Activated CD4-positive, alpha-beta T cell treated with anti-CD3 and anti-CD28 coated beads for 24 hours (primary cell): ENCODE measurements at places on chromosomes 2 and 18.

DNA sequence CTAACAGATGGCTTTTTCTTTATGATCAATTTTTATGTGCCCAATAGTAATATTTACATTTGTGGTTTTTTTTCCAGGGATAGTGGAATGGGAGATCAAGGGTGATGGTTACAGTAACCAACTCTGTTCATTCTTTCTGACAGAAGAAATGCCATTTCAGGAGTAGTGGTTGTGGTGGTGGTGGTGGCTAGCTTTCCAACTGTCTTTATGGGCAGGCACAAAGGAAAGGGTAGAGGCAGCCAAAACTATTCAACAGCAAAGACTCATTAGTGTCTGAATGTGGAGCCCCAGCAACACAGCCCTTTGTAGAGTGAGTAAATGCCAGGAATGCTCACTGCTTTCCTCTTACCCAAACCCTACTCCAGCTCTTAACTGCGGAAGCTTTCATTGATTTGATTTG is 227.7 kb downstream of the RND3 start:
- no peak for DNase-seq

DNA sequence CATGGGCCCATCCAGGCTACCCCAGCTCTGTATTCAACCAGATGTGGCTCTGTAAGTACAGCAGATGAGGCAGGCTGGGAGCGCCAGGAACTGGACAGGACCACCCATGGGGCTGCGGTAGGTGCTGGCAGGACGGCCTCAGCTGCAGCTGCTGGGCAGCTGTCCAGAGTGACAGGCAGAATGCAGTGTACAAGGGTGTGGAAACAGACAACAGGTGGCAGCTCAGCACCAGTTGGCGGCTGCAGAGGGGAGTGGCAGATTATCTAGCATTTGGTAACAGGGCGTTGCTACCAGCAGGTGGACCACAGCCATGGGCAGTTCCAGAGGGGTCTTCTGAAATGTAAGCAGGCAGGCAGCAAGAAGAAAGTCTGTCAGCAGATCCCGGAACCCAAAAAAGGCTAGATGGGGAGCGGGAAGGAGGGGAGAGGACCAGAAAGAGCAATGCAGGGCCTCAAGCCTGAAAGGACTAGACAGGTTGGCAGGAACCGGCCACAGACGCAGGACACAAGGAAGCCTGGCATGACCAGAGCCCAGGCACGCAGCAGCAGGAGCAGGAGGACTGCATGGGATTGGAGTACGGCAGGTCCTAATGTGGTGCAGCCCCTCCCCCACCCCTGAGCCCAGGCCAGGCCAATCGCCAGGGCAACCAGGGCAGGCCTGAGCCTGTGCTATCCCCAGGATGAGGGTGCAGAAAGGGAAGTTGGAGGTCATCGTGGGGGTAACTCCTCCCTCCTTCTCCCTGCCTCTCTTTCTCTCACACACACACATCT is 24.7 kb downstream of the PKDCC start:
- DNase-seq = no peak

- DNase-seq = no peak
These were observed 69.6 kb upstream of the RND3 start for GRCh38 chr2:150557020-150557600.

DNA sequence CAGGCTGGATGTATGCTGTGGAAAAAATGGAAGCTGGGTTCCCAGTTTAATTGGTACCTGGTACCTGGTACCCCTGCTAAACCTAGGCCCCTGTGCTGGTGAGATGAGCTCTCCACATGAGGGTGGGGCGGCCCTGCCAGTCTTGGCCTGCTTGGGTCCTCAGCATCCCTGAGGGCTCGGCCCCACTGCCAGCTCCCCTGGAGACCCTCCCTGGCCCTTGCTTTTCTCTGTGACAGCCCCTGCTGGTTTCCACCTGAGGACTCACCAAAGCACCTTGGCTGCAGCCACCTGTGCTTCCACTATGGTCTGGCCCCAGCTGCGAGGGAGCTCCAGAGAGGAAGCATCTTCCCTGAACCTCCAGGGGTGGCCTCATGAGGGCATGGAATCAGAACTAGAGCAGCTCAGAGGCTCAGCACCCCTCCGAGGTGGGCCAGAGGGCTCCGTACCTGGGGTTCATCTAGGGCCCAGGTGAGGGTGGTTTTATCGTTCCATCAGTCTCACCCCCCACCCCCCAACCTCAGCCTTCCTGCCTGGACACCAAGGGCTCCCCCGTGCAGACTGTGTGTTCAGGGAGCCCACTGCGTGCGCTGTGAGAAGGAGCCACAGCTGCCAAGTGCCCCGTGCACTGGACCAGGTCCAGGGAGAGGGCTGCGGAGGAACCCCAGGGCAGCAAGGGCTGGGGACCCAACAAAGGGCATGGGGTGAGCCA is 23.7 kb upstream of the HDAC4 start:
- no peak for DNase-seq

DNA sequence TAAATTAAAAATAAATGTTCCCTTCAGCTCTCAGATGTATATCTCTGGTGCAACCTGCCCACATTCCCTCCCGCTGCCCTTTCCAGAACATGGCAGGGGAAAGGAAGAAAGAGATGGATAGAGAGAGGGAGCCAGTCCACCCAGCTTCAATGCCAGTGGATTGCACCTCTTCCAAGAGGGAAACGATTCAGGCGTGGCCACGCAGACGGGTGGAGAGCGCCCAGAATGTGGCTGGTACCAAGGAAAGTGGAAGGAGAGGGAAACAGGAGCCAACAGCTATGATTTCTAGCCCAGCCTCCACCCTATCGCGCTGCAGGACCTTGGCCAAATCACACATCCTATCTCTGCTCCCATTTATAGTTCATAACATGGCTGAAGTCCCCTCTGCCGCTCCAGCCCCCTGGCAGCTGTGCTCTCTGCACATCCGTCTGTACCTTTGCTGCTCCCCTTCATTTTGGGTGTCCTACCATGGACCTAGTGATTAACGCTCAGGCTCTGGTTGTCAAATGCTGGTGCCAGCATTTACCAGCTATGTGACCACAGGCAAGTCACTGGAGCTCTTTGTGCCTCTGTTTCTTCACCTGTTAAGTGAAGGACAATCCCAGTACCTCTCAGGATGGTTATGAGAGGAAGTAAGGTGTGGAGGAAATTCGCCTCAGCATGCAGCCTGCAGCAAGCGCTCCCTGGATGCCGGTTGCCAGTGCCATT is 66.5 kb downstream of the SFXN5 start:
- DNase-seq = no peak

- DNase-seq = no peak
These were observed 14.9 kb downstream of the ERFE start for GRCh38 chr2:238173692-238174091.

DNA sequence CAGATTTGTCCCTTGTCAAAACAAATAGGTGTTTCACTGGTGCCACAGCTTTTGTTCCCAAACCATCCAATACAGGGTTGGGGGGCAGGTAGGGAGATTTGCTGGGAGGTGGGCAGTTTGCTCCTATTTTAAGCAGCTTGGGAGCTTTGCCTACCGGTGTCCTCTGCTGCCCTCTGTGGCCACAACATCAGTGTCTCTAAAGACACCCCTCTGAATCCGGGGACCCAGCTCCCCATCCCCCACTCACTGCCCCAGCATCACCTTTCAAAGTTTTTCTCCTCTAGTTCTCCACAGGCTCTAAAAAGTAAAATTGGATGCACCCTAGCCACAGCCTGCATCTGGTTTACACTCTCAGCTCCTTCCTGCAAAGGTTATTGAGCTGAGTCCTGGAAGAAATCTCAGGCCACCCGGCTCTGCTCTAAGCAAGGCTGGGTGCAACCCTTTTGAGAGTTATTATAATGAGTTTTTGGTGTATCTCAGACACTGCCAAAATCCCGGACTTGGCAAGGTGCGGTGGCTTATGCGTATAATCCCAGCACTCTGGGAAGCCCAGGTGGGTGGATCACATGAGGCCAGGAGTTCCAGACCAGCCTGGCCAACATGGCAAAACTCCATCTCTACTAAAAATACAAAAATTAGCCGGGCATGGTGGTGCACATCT is 2.9 kb upstream of the EPAS1 start:
- no peak for DNase-seq

DNA sequence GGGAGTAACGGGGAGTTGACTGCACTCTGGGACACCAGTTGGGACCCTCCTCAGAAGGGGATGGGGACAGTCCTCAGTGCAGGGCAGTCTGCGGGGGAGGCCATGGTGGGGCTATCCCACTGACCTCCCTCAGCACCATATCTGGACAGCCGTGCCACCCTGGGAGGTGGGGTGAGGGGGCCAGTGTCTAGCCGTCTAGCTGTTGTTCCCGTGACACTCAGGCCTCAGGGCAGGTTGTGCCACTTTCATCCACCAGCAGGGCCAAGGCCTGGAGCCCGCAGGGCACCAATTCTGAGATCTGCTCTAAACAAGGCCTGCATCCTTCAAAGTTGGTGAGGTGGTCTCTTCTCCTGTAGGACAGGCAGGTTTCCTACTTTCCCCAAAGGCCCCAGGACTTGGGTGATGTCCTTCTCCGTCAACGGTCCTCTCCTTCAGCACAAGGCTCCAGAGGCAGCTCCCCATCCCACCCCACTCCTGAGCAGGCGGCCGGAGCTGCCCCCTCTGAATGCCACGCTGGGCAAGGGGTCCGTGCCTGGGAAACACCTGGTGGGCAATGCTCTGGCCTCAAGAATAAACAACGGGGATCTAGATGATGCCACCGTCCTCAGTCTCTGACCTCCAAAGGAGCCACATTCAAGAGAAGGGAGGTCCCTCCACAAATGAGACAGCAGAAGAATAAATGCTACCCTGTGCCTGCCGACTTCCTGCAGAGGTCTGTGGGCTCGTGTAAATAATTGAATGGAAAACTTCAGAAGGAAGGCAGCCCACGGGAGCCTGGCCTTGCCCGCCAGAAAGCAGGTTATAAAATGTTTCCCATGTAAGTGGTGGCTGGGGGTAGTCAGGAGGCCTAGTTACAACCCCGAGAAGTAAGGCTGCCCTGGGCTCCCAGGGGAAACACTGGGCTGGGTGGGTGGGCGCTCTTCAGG is 42.8 kb upstream of the PTMA start:
- no peak for DNase-seq

- DNase-seq = no peak
These were observed 309.1 kb upstream of the MAP2 start for GRCh38 chr2:209114588-209115240.

DNA sequence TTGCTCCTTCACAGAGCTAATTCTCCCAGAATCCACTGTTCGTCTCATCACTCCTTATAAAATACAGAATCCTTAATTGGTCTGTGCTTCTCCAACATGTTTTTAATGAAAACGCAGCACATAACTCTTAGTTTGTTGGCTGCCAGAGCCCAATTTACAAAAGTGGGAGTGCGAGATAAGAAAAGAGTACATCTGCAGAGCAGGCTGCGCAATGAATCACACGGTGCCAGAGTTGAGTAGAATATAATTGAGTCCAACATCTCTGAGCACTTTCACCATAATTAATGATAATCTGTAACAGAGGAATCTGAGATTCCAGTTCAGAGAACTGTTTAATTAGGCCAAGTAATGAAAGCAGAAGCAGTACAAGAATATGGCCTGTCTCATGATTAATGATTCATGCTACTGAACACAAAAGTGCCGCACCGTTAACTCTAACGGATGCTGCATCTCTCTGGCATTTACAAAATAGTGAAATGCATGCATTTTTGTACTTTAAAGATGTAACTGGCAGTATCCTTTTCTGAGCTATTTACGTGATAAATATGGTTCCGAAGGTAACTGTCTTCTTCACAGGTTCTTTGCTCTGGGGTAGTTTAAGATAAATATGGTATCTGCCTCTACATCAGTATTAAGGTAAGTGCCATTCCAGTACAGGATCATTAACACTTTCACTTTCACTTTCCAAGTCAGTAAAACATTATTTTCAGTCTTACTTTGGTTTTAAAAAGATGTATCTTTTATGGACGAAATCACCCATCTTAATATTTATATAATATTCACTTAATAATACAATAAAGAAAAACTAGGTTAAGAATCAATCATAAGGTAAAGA is 785.6 kb downstream of the NR4A2 start:
- no peak for DNase-seq

DNA sequence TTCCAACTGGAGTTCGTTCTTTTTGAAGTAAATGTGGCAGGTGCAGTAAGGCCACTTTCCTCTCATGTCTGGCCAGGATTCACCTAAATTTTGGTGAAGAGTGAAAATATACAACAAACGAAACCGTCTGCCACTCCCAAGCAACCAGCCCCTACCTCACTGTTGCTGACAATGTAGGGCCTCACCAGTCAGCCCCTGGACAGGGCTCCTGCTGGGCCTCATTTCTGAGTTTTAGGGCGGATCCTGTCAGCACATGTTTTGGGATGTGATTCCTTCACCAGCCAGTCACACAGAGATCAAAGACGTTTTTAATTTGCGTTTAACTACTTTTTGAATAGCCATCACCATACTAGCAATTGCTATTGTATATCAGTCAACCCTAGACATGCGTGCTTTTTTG is 185.0 kb downstream of the WDR7 start:
- no peak for DNase-seq

DNA sequence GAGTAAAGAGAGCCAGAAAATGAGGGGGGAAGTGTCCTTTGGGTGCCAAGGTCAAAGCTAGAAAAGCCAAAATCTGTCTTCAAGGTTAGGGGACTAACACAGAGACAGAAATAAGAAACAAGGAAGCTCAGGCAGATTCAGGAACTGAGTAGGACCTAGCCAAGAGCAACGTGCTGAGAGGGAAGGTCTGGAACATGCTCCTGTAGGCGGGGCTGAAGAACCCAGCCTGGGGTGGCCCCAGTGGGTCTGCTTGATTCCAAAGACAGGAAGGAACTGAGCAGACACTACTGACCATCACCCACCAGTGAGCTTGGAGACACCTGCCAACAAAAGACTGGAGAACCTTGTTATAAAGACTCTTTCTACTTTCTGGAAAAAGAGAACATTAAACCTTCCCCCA is 105.1 kb downstream of the SP3 start:
- DNase-seq = no peak

DNA sequence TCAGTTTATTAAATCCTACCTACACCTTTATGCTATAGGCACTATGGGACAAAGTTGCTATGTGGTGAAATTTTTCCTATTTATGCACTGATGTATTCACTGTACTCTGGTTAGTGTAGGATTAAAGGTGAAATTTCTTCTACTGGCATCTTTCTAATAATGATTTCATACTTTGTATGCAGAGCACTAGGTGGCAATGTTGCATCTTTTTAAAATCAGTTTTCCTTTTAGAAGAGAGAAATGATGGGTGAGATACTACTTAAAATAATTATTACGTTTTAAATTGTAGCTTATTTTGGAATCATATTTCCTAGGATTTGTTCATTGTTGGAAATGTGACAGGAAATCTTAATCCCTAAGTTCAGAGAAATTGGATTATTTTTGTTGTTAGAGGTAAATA is 150.9 kb downstream of the CD8B2 start:
- DNase-seq = no peak

DNA sequence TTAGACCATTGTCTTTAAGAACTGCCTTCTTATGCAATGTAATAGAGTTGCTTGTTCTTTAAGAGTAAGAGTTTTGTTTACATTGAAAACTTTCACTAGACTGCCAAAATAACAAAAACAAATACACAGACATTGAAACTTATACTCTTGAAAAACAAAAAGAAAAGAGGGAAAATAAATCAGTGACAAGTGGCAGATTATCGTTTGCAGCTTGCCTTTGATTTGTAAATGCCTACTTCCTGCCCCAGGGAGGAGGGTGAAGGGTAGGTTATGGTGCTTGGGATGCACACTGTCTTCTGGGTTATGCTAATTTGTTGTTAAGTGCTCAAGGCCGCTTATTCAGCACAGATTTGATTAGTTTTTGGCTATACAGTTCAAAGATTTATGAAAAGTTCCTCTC is 198.7 kb downstream of the TGIF1 start:
- no peak for DNase-seq
